ENCODE measurements at places on chromosomes 6 and 20. TPM values are rescaled to one million over a fixed set of nuclear protein-coding genes. Genes with fewer than 3 reads are reported as not detected.

DNA sequence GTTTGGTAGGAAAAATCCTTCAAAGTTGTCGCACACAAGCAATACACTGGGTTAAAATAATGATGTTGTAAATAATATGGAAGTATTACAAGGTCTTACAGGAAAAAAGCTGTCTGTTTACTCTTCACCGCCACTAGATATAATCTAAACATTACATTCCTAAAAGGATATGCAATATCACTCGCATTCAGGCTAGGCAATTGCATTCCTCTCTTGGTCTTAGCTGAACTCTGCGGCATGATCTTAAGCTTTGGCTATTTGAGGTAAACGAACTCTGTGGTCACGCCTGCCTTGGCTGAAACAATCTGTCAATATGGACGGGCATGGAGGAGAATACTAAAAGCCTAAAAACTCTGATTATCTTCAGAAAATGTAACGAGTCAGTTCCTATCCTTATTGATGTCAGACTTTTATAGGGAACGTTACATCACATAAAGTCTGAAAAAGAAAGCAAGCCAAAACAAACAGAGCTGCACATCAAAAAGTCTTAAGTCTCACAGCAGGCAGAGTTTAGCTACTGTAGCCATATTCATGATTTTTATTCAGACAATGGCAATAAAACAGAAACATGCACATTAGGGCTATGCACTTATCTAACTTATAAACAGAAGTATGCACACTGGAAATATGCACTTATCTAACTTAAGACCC is 30.8 kb upstream of the FILIP1 start:
- no peak for DNase-seq

DNA sequence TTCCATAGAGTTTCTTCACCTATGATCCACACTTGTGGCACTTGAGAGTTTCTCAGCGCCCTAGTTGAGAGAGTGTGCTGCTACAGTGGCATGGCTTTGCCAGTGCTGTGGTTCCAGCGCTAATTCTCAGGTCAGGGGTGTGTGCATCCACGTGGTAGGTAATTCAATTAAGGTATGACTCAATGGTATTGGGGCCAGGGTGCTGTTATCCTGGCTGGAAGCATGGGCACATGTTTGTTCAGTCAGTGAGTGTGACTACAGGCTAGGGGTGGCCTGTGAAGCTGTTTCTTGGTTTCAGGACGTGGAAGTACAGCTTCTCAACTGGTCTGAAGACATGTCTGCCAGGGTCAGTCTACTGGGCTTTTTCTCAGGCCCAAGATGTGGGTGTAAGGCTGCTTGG is 3.0 kb upstream of the SEMG2 start:
- DNase-seq, result no peak

GRCh38 chr20:375265-375889 is 5.2 kb upstream of the TRIB3 start:
- DNase-seq, result no peak

Gene LPA
- not detected for total RNA-seq

GRCh38 chr20:19583532-19584175 is 174.4 kb upstream of the RIN2 start:
- DNase-seq, result peak; percentile 59

DNA sequence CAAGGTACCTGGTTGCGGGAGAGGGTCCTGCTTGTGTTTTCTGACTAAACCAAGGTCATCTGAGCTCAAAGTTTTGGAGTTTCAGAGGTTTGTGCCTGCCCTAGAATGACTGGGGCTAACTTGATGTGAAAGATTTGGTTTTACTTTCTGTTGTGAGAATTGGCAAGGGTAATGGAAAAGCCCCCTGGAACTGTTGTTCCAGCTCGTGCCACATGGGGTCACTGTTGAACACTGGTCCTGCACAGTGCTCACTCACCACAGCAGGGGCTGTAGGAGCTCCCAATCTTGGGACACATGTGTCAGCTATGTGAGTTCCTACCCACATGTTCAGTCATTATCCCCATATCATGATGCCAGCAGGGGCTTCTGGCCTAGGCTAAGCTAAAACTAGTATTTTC is 6.5 kb downstream of the TGM6 start:
- no peak for DNase-seq

Gene COL21A1
- total RNA-seq, result 1.4 TPM

DNA sequence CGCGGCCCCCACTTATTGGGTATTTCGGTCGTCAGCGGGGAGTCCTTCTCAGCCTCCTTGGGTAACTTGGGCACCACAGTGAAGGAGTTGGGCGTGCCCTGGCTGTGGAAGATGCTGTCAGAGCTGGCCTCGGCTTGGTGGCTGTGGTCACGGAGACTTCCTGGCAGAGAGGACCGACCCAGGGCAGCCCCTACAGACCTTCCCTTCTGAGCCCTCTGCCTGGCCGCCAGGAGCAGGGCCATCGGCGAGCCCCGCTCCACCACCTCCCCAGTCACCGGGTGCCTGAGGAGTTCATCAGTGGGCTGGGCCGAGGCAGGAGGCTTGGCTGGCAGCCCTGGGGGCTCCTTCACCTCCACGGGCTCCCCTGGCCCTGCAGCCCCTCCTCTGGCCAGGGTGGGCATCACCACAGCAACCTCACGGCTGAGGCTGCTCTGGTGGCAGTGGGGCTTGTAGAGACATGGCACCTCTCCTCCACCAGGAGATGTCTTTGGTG is 37.2 kb downstream of the C6orf132 start:
- DNase-seq, result peak; percentile 39

All from psoas muscle (tissue), 8 donors.